Activated T-cell treated with anti-CD3 and anti-CD28 coated beads, Interleukin-2, amount 50 U/mL, for 24 hours (primary cell): ENCODE measurements at places on chromosomes 3 and 15.

DNA sequence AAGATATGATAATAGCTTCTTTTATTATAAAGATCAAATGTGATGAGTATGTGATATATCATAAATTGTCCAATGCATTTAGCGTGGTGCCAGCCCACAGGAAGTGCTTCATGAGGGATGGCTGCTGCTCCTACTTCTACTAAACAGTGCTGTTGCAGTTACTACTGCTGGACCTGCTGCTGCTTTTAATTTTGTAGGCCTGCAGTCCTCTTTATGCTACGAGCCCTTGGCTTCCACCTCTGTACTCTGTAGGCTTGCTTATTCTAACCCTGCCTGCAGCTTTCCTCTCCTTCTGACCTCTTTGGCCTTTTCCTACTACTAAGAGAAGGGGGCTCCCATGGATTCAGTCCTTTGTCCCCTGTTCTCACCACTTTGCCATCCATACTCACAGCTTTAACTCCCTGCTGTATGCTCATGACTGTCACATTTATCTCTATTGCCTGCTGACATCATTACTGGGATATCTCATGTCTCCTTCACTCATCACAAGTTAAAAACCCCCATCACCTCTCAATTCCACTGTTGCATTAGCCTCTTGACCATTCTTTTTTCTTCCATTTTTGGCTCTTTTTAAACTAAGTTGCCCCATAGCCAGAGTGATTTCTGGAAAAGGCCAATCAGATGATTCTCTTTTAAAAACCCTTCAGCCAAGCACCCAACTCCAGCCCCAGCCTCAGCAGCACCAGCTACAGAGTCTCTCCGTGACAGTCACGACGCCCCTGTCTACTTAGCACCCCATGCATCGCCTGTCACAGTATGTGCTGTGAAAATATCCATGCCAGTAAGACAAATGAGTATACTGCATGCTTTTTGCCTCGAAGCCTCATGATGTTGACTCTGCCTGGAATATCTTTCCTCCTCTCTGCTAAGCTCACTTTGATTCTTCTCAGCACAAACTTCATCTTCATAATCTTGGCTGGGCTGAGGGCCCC, 56.3 kb downstream of the PLCL2 start:
- no peak for DNase-seq

GRCh38 chr3:185527364-185527763, 25.0 kb downstream of the LIPH start:
- DNase-seq, result no peak

DNA sequence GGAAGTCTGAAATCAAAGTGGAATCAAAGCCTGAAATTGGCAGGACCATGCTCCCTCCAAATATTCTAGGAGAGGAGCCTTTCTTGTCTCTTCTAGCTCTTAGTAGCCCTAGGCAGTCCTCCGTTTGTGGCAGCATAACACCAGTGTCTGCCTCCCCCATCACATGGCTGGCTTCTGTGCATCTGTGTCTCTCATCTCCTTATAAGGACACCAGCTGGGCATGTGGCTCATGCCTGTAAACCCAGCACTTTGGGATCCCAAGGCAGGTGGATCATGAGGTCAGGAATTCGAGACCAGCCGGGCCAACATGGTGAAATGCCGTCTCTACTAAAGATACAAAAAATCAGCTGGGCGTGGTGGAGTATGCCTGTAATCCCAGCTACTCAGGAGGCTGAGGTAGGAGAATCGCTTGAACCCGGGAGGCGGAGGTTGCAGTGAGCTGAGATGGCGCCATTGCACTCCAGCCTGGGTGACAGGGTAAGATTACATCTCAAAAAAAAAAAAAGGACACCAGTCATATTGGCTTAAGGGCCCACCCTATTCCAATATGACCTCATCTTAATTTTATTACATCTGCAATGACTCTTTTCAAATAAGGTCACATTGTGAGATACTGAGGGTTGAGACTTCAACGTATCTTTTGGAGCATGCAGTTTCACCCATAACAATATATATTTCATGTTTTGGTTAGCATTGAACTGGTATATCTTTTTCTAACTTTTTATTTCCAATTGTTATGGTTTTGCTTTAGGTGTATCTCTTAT, 148.0 kb upstream of the TPM1 start:
- DNase-seq, result no peak

DNA sequence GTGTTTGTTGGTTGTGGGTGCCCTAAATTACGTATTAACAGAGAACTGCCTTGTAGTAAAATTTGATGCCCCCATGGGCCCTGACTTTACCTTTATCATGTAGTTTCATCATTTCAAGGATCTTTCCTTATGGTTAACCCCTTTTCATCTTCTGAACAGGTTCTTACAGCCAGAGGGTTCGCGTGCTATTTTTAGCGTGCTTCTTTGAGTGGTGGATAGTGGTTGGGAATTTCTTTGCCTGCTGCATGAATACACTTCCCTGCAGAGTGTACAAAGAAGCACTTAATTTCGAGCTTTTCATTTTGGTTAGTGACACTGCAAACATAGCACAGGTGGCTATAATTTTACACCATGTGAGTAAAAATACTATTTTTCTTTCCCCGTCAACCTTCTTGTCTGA, 231.8 kb downstream of the ROBO2 start:
- DNase-seq, result no peak

DNA sequence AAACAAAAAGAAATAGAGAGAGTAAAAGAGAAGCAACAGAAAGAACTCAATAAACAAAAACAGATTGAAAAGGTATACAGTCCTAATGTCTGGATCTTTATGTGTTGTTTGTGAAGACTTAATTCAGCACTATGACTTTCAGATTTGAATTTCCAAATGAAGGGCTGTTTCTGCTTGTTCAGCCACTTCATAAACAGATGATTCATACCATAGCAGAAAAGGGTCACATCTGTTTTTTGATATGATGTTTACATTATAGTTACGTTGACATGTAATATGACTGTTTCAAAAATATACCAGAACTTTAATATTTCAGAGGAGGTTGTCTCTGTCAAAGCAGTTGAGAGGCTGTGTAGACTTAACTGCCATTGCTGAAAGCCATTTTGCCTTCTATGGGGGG, 24.1 kb downstream of the ASB14 start:
- DNase-seq, result no peak

GRCh38 chr3:51703068-51703760, 3.7 kb upstream of the GRM2 start:
- DNase-seq, result no peak

- no peak for DNase-seq
These were observed 123.4 kb downstream of the TLE3 start for GRCh38 chr15:69974321-69974720.

GRCh38 chr3:106157411-106157810, 288.6 kb upstream of the CBLB start:
- no peak for DNase-seq

- no peak for DNase-seq
These were observed 40.0 kb downstream of the FMN1 start for GRCh38 chr15:33154351-33155166.

- no peak for DNase-seq
These were observed 81.2 kb upstream of the RAP2B start for GRCh38 chr3:153080778-153081240.

DNA sequence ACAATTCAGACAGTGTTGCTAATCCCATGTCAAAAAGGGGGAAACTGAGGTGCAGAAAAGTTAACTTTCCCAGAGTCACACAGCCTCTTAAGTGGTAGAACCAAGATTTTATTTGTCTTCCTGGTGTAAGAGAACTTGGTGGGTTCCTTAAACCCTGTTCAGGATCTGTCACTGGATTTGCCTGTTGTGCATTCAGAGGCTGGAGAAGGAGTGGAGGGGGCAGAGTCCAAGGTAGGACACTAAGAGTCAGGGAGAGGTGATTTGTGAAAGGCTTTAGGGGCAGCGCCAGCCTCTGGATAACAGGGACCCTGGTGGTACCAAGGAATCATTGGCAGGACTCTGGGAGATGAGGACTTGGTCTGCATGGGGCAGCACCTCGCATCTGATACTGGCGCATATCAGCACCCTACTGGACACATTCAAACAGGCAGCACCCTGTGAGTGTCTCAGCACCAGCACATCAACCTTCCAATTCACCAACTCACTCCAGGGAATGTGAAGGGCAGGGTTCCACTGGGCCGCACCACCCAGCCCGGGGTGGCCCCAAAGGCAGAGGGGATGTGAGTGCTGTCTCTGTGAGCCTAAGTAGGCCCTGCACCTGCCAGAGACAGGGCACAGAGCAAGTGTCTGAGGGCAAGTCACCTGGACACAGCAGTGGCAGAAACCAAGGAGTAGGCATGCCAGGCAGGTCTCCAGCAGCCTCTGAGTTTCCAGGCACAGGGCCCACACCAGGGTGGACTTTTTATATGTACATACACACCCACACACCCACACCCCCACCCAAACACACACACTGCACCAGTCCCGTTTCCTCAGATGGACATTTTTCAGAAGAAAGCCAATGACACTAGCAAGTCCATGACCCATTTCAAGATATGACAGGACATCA, 71.6 kb downstream of the LIPC start:
- DNase-seq, result no peak

DNA sequence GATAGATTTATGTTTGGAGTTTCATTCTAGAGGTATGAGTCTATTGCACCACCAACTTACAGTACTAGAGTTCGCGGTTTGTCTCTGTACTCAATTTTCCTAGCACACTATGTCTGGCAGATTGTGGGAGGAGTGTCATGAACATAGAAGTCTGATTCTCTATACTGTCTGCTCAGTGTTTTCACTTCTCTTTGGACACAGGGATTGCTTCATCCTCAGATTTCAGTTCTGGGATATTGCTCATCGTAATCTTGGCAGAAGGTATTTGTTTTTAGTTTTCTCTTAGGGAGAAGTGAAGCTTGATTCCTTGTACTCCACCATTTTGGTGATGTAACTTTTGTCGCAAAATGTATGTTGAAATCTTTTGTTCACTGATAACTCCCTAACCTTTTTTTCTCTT, 27.8 kb upstream of the AZI2 start:
- DNase-seq, result no peak

DNA sequence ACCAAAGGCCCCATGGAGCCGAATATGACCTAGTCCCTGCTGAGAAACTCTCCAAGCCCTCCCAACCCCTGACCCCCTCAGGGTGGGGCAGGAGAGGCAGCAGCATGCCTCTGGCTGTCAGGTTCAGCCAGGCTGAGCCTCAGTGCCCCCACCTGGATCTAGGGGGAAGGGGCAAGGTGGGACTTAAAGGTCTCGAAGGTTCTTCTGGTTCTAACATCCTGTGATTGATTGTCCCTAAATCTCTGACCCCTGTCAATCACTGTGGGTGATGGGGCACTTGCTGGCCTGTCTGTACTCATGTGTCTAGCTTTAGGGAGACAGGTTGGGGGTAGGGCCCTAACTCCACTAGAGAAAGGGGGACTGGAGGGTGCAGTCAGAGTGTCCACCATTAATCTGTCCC, 13.8 kb downstream of the NBEAL2 start:
- DNase-seq, result no peak

DNA sequence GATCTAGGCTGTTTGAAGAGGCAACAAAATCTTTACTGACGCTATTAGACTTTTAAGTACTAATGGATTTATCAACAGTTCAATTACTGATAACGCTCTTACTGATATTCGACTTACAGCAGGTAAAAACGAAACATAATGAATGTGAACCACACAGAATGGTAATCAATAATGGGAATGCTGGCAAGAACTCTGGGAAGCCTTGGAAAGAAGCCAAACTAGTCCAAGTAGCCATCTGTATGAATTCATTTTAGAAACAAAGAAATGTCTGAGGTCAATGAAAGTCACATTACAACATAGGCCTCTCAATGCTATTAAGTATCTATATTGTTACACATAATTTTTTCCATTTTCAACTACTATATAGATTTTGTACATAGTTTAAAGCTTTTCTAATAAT, 130.0 kb downstream of the DMXL2 start:
- no peak for DNase-seq

- DNase-seq, result no peak
These were observed 50.6 kb downstream of the SERP1 start for GRCh38 chr3:150495563-150496168.

DNA sequence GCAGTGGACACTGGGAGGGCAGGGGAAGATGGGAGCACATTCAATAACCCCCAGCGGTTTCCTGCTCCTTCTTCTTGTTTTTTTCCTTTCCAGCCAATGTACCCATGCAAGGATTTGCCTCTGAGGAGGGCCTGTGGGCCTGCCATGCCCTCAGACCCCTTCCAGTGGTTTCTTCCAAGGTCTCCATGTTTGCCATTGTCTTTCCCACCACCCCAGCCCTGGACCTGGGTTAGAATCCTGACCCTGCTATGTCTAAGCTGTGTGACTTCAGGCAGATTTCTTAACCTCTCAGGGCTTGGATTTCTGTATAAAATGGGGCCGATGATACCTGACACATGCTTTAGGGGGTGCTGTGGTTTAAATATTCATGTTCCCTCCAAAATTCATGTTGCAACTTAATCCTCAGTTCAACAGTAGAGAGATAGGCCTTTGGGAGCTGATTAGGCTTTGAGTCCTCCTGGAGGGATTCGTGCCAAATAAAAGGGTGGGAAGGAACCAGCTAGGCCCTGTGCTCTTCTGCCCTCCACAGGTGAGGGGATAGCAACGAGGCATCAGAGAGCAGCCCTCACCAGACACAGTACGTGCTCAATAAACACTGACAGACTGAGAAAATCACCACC, 46.3 kb upstream of the FLNB start:
- no peak for DNase-seq

DNA sequence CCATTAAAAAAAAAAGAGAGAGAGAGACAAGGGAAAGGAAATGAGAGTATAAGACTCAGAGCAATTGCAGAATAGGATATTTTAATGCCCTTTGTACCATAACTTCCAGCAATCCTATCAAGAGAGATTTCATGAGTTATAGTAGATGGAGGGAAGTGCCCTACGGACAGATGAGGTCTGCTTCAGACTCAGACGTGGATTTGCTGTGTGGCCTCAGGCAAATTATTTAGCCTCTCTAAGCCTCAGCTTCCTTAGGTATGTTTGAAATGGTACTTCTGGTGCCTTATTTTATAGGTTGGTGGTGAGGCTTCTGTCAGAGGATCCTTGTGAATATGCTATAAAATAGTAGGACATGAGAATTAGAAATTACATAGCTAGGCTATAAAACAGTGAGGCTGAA, 448.2 kb downstream of the EDEM1 start:
- no peak for DNase-seq
